ENCODE measurements at places on chromosomes 2 and 18. TPM values are rescaled to one million over a fixed set of nuclear protein-coding genes. Genes with fewer than 3 reads are reported as not detected.

Gene METTL21A
- 14.6 TPM for total RNA-seq

Gene EDAR
- total RNA-seq, result 21.6 TPM

Gene WDR43
- 49.6 TPM for total RNA-seq

Gene REG3G
- total RNA-seq, result not detected

Gene CBLN2
- total RNA-seq, result not detected

All from naive thymus-derived CD4-positive, alpha-beta T cell (primary cell).